ENCODE measurements at places on chromosomes 6 and 20. TPM values are rescaled to one million over a fixed set of nuclear protein-coding genes. Genes with fewer than 3 reads are reported as not detected.

The GSTA2 gene
- polyA plus RNA-seq, result not detected

The GNAS-AS1 gene
- 0.32 TPM for polyA plus RNA-seq

The OPRL1 gene
- 0.81 TPM for polyA plus RNA-seq

The UCKL1 gene
- 36.5 TPM for polyA plus RNA-seq

The SLC22A23 gene
- 2.3 TPM for polyA plus RNA-seq
